ENCODE measurements at places on chromosomes 13 and 19.

- no peak for DNase-seq
Observed at GRCh38 chr19:50036908-50037307, 11.1 kb downstream of the ZNF473 start.

GRCh38 chr13:42398533-42398932 is 126.6 kb downstream of the AKAP11 start:
- DNase-seq: no peak

DNA sequence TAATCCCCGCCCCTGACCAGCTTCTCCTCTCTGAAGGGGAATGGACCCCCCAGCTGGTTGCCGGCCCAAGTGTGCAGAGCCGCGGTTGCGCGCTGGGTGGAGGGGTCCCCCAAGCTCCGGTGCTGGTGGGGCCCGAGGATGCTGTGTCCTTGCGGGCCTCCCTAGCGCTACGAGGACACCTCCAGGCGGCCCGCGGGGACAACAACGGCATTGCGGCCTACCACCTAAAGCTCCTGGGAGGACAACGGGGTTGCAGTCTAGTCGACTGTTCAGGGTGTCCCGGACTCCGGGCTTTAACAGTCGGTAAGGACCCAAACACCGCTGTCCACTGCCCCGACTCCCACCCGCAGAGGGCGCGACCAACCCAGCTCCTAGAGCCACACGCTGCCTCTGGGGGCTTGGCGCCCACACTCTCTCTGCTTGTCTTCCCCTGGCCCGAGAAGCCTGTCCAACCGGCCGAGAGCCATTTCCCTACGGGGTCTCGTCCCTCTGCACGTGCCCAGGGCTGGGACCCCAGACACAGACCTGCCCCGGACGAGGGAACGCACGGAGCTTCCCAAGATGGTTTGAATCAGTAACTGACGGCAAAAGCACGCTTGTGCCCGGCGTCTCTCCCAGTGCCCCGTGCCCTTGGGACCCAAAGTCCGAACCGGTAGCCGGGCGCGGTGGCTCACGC is 927 bp upstream of the SDHAF1 start:
- no peak for DNase-seq

DNA sequence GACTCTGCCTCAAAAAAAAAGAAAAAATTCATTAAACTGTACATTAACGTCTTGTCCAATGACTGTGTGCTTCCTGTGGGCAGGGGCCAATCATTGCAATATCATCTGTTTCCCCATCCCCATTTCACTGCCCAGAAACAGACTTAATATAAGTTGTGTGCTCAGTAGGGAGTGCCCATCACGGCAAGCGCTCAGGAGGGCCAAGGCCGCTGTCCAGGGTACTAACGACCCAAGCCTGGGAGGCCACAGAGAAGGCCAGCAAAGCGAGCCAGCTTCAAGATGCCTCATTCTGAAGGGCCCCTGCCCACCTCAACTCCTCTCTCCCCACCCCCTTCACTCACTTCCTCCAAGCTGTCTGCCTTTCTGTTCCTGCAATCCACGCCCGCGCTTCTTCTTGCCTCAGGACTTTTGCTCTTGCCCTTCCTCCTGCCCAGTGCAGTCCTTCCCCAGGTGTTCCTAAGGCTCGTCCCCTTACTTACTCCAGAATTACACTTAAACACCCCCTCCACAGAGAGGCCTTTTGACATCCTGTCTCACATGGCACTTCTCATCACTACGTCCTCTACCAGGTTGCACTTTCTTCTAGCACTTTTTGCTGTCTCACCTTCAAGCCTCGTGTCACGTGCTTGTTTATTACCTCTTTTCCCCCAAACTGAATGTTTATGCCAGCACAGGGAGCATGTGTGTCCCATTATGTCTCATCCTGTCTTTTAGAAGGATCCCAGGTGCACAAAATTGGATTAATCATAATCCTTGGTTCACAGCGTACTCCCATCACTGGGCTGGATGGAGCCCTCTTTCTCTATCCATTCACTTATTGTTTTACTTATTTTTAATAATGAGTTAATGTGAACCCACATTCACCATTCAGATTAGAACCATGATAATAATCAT is 11.3 kb upstream of the POU2F2 start:
- DNase-seq: no peak

- no peak for DNase-seq
Observed at GRCh38 chr19:4748589-4748988, 24.9 kb upstream of the DPP9 start.

DNA sequence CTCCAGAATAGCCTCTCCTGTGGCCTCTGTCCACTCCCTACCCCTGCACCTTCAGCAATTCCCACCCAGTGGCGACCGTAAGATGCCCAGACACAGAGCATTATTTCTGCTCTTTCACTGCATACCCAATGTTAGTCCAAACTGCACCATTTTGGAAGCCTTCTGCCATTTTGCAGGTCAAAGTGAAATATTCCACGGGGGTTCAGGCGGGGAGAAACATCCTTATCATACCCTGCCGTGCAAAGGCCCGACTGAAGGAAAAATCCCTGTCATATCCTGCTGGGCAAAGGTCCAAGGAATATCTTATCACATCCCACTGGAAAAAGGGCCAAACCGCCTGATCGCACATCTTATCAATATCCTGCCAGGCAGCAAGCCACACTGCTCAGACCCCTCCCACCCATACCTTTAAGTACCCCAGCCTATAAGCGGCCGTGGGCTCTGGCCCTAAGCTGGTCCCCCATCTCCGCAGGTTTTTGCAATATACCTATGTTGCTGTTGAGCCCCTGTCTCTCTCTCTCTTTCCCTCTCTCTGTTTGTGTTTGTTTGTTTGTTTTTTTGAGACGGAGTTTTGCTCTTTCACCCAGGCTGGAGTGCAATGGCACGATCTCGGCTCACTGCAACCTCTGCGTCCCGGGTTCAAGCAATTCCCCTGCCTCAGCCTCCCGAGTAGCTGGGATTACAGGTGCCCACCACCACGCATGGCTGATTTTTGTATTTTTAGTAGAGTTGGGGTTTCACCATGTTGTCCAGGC is 18.2 kb downstream of the CLEC11A start:
- no peak for DNase-seq

GRCh38 chr13:112994084-112994780 is 25.2 kb downstream of the MCF2L start:
- no peak for DNase-seq

DNA sequence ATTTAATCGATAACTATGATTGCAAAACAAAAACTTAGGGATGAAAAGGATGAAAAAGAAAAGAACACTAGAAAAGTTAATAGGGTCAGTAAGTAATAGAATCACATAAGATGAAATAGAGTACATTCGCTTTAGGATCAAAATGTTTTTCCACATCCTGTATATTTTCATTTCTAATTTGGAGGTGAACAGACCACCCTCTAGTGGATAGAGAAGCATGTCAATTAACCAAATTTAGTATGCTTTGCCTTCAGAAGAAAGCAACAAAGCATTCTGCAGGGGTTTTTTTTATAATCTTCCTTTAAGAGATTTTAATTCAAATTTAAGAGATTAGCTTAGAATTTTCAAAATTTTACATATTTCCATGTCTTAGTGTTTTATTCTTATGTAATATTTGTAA is 611.0 kb upstream of the SGCG start:
- no peak for DNase-seq

GRCh38 chr19:10473192-10473591 is 30.0 kb downstream of the KEAP1 start:
- no peak for DNase-seq

GRCh38 chr13:59445812-59446211 is 717.9 kb downstream of the DIAPH3 start:
- DNase-seq: no peak
